ENCODE measurements at places on chromosomes 12 and 14. TPM values are rescaled to one million over a fixed set of nuclear protein-coding genes. Genes with fewer than 3 reads are reported as not detected.
A peak's percentile ranks its signal among the peaks of the same experiment; 100 is the strongest.

DNA sequence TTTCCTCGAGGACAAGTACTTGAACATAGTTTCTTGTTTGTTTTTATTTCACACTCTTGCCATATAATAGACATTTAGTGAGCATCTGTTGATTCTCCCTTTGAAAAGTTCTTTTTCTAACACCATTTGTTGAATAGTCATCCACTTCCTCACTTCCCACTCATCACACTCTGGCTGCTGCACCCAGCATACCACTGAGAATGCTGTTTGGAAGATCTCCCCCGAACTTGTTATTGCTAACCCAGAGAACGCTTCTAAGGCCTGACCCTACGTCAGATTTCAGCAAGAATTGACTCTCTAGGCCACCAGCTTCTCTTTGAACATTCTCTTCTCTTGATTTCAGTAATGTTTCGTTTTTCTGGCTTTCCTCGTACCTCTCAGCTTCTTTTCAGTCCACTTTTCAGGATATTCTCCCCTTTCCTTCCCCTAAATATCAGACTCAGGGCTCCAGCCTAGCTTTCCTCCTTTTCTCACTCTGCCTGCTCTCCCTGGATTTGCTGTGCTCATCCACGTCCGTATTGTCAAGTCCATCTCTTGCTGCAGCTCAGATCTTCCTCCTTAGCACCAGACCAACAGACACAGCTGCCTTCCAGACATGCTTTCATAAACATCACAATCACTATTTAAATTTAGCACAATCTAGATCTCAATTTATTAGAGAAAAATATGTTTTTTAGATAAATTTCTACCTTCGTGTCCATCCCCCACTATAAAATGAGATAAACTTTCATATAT lies 94.0 kb upstream of the SLC38A4 start:
- DNase-seq = no peak
- H3K36me3 ChIP-seq = no peaks in the 10 kb centered on the region
- H3K27me3 ChIP-seq = no peaks in the 10 kb centered on the region
- no peak overlapping the region for H3K27ac ChIP-seq
- H3K4me1 ChIP-seq = no peaks in the 10 kb centered on the region

GRCh38 chr14:76710056-76711010 lies 50.9 kb upstream of the VASH1 start:
- H3K36me3 ChIP-seq = no peaks in the 10 kb centered on the region
- H3K4me3 ChIP-seq = no peak overlapping the region
- H3K4me1 ChIP-seq = no peaks in the 10 kb centered on the region
- no peak overlapping the region for H3K27ac ChIP-seq

- no peak overlapping the region for H3K4me3 ChIP-seq
- no peak overlapping the region for H3K27ac ChIP-seq
- no peak for DNase-seq
These were observed 29.0 kb downstream of the NFKBIA start for GRCh38 chr14:35375558-35376025.

DNA sequence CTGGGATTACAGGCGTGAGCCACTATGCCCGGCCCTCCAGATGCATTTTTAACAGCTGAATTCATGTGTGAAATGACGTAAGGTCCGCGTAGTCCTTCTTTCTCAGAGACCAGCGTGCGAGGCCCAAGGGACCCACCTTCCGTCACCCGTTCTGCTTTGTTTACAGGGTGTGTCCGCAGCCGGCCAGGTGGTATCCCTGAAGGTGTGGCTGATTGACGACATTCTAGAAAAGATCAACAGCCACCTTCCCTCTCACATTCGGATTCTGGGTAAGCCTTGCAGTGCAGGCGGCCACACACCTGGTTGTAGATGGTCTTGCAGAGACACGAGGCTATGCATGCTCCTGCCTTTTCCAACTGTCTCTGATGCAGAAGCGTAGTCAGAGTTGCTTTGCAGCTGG lies 9.9 kb downstream of the PUS1 start:
- no peaks in the 10 kb centered on the region for H3K4me1 ChIP-seq
- H3K4me3 ChIP-seq = no peak overlapping the region
- H3K27ac ChIP-seq = no peak overlapping the region
- no peaks in the 10 kb centered on the region for H3K27me3 ChIP-seq
- DNase-seq = no peak

DNA sequence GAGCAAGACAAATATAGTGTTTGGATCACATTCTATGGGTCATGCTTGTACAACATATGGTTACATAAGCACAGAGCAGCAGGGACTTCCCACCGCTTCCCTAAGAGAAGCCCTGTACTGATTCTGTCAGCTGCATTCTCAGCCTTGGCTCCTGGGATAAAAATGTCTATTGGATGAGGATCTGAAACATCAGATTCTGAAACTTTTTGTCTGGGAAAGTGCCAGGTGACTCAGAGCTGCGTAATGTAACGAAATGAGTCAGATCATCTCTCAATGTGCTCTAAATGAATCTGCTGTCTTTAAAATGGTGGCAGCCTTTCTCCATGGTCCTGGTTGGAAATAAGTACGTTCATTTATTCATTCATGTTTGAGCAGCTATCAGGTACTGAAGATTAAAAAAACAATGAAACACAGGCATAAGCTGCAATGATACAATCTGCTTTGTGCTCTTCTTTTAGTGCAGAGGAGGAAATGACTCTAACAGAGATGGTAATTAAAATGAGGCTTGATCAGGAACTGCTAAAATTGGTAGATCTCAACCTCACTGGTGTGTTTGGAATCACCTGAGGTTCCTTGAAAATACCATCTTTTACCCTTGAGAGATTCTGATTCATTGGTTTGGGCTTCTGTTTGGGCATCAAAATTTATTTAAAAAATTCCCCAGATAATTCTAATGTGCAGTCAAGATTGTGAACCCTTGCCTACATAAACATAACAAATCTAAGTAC lies 99.1 kb upstream of the NAP1L1 start:
- no peak for DNase-seq
- no peaks in the 10 kb centered on the region for H3K27me3 ChIP-seq

DNA sequence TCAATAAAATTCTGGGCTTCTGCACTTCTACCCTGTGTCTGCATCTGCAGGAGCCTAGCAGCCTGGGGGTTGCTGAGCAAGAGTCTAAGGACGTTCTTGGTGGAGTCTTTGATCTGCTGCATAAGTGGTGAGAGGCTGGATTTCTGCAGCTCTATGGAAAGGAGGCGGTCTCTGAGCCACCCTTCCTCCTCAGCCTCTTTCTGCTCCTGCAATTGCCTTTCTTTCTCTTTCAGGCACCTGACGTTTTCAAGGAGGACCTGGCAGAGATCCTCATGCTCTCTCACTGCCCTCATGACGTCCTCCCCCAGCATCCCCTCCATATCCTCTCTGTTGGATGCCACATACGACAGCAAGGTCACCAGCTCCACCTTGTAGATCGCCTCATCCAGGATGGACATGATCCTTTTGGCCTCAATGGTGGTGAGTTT lies 13.6 kb upstream of the TPCN1 start:
- no peaks in the 10 kb centered on the region for H3K27me3 ChIP-seq
- peaks cover 13% of the 10 kb centered on the region for H3K36me3 ChIP-seq
- peaks cover 3% of the 10 kb centered on the region for H3K4me1 ChIP-seq
- DNase-seq = no peak
- no peak overlapping the region for H3K27ac ChIP-seq

DNA sequence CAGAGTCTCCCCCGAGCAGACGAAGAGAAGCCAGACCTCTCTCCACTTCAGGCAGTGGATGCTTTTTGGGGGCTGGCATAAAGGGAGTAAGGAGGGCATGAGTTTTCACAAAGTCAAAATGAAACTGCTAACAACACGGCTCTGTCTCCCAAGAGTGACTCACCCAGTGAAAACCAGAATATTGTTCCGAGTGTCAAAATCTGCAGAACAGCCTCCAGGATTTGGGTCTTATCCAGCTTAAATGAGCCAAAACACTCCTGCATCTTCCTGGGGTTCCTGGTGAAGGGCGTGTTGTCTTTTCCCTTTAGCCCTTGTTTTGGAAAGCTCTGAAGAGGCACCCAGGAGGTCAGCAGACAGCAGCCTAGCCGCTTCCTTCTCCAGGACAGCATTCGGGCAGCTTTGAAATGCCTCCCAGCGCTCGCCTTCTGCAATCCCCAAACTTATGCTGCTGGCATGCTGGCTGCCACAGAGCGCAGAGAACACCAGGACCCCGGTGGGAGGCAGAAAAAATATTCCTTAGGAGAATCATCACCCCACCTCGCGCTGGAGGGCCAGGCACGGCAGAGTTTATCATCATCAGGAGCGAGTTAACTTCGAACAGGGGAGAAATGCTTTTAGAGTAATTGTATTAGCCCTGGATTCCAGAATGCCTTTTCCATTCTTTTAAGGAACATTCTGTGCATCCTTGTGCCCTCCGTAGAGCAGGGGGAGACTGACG lies 117.7 kb upstream of the NCOR2 start:
- no peak overlapping the region for H3K27ac ChIP-seq
- DNase-seq = no peak
- no peaks in the 10 kb centered on the region for H3K4me1 ChIP-seq
- no peaks in the 10 kb centered on the region for H3K36me3 ChIP-seq

- H3K36me3 ChIP-seq = peaks cover 4% of the 10 kb centered on the region
- no peaks in the 10 kb centered on the region for H3K27me3 ChIP-seq
- H3K4me3 ChIP-seq = peak overlapping the region; percentile 77
- H3K4me1 ChIP-seq = peaks cover 6% of the 10 kb centered on the region
- H3K27ac ChIP-seq = peak overlapping the region; percentile 90
These were observed 4.3 kb downstream of the IRF2BPL start for GRCh38 chr14:77024171-77024691.

- no peak for DNase-seq
- no peaks in the 10 kb centered on the region for H3K36me3 ChIP-seq
- no peak overlapping the region for H3K27ac ChIP-seq
- H3K27me3 ChIP-seq = no peaks in the 10 kb centered on the region
- H3K4me3 ChIP-seq = no peak overlapping the region
- no peaks in the 10 kb centered on the region for H3K4me1 ChIP-seq
These were observed 298.6 kb upstream of the PPFIA2 start for GRCh38 chr12:82057770-82058169.

The PA2G4 gene
- 248 TPM for total RNA-seq

The KCNK13 gene
- 0.39 TPM for total RNA-seq

The HPD gene
- 0.22 TPM for total RNA-seq

The STXBP6 gene
- total RNA-seq = 2.6 TPM

The HNF1A gene
- total RNA-seq = not detected
